ENCODE measurements at places on chromosomes 2 and 18. TPM values are rescaled to one million over a fixed set of nuclear protein-coding genes. Genes with fewer than 3 reads are reported as not detected.

The UGT1A10 gene
- total RNA-seq: not detected

The GKN2 gene
- not detected for total RNA-seq

The TMEM247 gene
- total RNA-seq: not detected

The AMER3 gene
- total RNA-seq: not detected

The ANKRD30B gene
- total RNA-seq: not detected

The IL1F10 gene
- total RNA-seq: not detected

The SLC9A4 gene
- not detected for total RNA-seq

The LOXL3 gene
- total RNA-seq: 0.93 TPM

The MGAT5 gene
- 32.3 TPM for total RNA-seq

The SIX3 gene
- not detected for total RNA-seq

The ID2 gene
- 0.54 TPM for total RNA-seq

GRCh38 chr18:32358075-32358474 lies 112.6 kb downstream of the GAREM1 start:
- H3K36me3 ChIP-seq: no peaks in the 10 kb centered on the region
- no peak for DNase-seq
- H3K4me1 ChIP-seq: peaks cover 30% of the 10 kb centered on the region
- H3K4me3 ChIP-seq: no peak overlapping the region
- H3K27ac ChIP-seq: no peak overlapping the region

DNA sequence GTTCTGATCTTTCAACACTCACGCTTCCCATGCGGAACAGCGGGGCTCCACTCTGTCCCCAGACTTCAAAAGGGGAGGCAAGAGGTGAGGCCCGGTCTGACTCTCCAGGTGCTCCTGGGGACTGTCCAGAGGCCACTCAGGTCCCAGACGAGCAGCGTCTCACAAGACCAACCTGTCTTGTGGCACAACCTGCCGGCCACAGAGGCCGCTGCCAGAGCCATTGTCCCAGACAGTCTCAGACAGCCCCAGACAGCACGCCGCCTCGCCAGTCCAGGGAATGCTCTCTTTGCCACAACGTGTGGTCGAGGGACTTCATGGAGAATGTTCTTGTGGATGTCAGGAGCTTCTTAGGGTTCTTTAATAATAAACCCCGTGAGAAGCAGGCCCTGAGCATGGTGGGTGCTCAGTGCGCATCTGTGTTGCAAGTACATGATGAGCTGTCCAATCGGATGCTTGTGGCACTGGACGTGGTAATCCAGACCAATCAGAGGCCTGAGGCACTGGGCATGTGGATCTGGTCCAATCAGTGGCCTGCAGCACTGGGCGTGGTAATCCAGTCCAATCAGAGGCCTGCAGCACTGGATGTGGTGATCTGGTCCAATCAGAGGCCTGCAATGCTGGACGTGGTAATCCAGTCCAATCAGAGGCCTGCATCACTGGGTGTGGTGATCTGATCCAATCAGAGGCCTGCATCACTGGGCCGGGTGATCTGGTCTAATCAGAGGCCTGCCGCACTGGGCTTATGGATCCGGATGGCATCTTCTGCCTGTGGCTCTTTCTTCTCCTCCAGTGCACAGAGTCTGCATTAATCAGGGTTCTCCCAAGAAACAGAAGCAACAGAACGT lies 76.4 kb downstream of the TMEM18 start:
- H3K4me1 ChIP-seq: peaks cover 6% of the 10 kb centered on the region
- no peaks in the 10 kb centered on the region for H3K27me3 ChIP-seq
- peaks cover 8% of the 10 kb centered on the region for H3K36me3 ChIP-seq
- no peak overlapping the region for H3K27ac ChIP-seq
- no peak for DNase-seq
- H3K4me3 ChIP-seq: no peak overlapping the region

GRCh38 chr18:32301976-32302743 lies 112.3 kb downstream of the MEP1B start:
- H3K4me3 ChIP-seq: no peak overlapping the region
- peak overlapping the region; percentile 78 for H3K27ac ChIP-seq
- peak; percentile 77 for DNase-seq
- peaks cover 32% of the 10 kb centered on the region for H3K4me1 ChIP-seq
- H3K27me3 ChIP-seq: no peaks in the 10 kb centered on the region

GRCh38 chr18:77101410-77102258 lies 30.9 kb downstream of the MBP start:
- peaks cover 15% of the 10 kb centered on the region for H3K36me3 ChIP-seq
- peaks cover 20% of the 10 kb centered on the region for H3K4me1 ChIP-seq
- DNase-seq: peak; percentile 95
- no peaks in the 10 kb centered on the region for H3K27me3 ChIP-seq

DNA sequence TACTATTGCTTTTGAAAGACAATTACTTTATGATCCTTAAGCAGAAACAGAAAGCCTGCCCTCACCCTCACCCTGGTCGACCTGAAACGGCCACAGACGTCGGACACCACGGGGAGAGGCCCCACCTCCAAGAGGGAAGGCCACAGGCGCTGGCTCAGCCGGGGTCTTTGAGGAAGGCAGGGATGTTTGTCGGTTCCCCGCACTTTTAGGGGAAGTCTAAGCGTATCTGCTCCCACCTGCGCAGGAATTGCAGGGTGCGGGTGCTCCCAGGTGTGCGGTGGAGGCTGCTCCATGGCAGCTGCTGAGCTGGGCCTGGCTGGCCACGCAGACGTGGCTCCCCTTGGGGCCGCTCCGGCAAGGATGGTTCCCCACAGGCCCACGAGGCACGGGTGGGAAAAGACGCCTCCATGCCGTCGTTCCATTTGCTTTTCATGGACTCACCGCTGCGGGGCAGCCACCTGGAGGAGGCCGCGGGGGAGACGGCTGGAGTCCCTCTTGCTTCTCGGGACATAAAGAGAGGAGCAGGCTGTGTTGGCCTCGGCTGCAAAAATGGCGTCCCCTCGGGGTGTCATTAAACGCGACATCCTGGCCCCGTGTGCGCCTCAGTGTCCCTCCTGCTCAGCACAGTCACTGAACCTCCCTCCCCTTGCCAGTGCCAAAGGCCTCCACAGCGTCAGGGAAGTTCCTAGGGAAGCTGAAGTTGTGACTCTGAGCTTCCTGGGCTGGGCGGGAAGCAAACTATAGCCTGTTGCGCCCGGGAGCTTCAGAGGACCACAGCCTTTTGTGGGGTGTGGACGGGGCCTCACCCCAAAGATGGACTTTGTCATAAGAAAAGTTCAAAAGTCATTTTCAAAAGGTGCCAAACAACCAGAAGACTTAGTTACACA lies 63.4 kb downstream of the NFATC1 start:
- H3K4me3 ChIP-seq: no peak overlapping the region
- H3K27ac ChIP-seq: no peak overlapping the region
- H3K36me3 ChIP-seq: peaks cover 5% of the 10 kb centered on the region
- H3K4me1 ChIP-seq: peaks cover 5% of the 10 kb centered on the region
- H3K27me3 ChIP-seq: no peaks in the 10 kb centered on the region
- no peak for DNase-seq

- H3K4me3 ChIP-seq: no peak overlapping the region
- no peaks in the 10 kb centered on the region for H3K27me3 ChIP-seq
- H3K4me1 ChIP-seq: peaks cover 9% of the 10 kb centered on the region
- peaks cover 7% of the 10 kb centered on the region for H3K36me3 ChIP-seq
- H3K27ac ChIP-seq: peak overlapping the region; percentile 84
These were observed 58.7 kb upstream of the SP3 start for GRCh38 chr2:174023591-174024523.

GRCh38 chr2:157471078-157471477 lies 27.2 kb upstream of the CYTIP start:
- peaks cover 7% of the 10 kb centered on the region for H3K4me1 ChIP-seq
- H3K4me3 ChIP-seq: no peak overlapping the region
- no peak for DNase-seq
- no peaks in the 10 kb centered on the region for H3K27me3 ChIP-seq
- no peaks in the 10 kb centered on the region for H3K36me3 ChIP-seq

GRCh38 chr2:48929571-48930301 lies 174.2 kb upstream of the LHCGR start:
- H3K27ac ChIP-seq: no peak overlapping the region
- H3K4me1 ChIP-seq: no peaks in the 10 kb centered on the region
- no peak overlapping the region for H3K4me3 ChIP-seq
- H3K36me3 ChIP-seq: no peaks in the 10 kb centered on the region

- H3K4me3 ChIP-seq: no peak overlapping the region
- no peaks in the 10 kb centered on the region for H3K36me3 ChIP-seq
- no peak overlapping the region for H3K27ac ChIP-seq
- peak; percentile 68 for DNase-seq
- H3K27me3 ChIP-seq: no peaks in the 10 kb centered on the region
These were observed 91.5 kb upstream of the TMEFF2 start for GRCh38 chr2:192286093-192286701.

DNA sequence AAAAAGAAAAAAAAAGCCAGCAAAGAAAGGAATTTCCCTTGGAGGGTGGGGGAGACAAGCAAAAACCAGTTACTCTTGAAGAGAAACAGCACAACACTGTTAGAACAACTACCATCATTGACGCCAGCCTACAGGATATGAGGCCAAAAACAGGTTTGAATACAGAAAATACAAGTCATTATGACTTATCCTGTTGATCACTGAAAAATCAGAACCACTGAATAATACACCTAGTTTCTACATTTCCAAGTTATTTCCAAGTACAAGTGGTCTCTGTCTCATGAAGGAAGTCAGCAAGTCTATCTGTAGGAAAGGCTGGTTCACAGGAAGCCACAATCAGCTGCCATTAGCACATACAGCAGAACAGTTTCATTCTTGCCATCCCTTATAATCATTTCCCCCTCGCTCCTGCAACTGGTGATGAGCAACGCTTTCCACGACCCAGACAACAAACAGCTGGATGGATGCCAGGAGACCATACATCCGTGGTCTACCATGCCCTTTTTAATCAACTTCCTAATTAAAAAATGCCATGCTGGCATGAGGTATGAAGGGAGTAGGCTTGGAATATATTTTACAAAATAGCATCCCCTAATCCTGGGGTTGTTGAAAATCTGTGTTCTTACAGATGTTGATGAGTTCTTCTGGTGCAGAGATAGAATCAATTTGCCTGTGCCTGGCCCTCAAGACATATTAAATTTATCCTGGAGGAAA lies 10.4 kb downstream of the MYT1L start:
- H3K4me1 ChIP-seq: no peaks in the 10 kb centered on the region
- no peaks in the 10 kb centered on the region for H3K27me3 ChIP-seq
- H3K4me3 ChIP-seq: no peak overlapping the region
- no peak for DNase-seq
- no peaks in the 10 kb centered on the region for H3K36me3 ChIP-seq

DNA sequence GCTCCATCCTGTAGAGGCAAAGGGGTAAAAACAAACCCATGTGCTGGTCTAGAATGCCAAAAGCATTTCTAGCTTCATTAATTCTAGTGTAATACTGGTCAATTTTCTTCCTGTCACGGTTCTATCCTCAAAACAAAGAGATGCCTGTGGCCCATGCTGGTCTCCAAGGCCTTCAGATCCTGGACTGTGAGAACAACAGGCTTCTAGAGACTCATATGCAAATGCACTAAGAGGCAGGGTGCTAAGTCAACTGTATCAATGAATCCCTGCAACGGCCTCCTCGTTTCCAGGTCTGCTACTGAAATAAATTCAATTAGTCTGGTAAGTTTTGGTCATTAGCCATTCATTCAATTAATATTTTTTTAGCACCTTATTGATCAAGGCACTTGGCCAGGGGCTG lies 4.0 kb downstream of the IFT172 start:
- H3K27ac ChIP-seq: no peak overlapping the region
- H3K4me1 ChIP-seq: peaks cover 6% of the 10 kb centered on the region
- no peak for DNase-seq
- H3K27me3 ChIP-seq: no peaks in the 10 kb centered on the region
- peaks cover 29% of the 10 kb centered on the region for H3K36me3 ChIP-seq

DNA sequence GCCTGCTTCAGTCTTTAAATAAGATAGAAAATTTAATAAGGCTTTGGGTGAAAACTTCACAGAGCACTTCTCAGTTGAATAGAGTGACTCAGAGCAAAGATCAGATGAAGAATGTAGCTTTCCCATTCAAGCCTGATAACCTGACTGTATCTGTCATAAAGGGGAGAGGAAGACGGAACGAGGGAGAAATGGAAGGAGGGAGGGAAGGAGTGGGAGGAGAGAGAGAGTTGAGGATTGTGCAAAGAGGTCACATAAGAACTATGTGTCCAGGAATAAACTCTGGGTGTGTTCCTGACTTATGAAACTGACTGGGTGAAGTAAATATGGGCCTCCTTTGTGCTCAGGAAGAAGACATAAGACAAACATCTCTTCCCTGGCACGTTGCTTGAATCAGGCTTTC lies 385.5 kb downstream of the LPIN1 start:
- no peaks in the 10 kb centered on the region for H3K36me3 ChIP-seq
- no peak overlapping the region for H3K27ac ChIP-seq
- peak; percentile 53 for DNase-seq
- H3K4me3 ChIP-seq: no peak overlapping the region
- H3K4me1 ChIP-seq: no peaks in the 10 kb centered on the region
- H3K27me3 ChIP-seq: no peaks in the 10 kb centered on the region

- no peaks in the 10 kb centered on the region for H3K36me3 ChIP-seq
- DNase-seq: no peak
- peaks cover 6% of the 10 kb centered on the region for H3K4me1 ChIP-seq
- H3K4me3 ChIP-seq: peak overlapping the region; percentile 79
- no peaks in the 10 kb centered on the region for H3K27me3 ChIP-seq
These were observed 12.6 kb upstream of the MLPH start for GRCh38 chr2:237474442-237474911.

DNA sequence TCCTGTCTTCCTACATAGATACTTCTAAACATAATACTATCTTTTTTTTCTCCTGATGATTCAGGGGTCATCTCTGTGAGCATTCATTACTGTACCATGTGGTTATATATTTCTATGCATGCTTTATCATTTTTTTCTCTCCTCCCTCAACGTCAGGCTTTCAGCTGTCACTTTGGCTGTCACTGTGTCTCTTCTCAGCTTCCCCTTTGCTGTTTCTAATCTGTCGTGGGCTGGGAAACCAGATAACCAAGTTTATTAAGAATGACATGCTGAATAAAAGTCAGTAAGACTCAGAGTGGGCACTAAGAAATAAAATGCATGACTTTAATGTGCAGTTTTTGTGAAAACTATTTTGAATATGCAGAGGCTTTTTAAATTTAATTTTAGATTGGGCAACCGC lies 344.6 kb downstream of the NRXN1 start:
- no peak overlapping the region for H3K4me3 ChIP-seq
- H3K27ac ChIP-seq: no peak overlapping the region
- H3K4me1 ChIP-seq: no peaks in the 10 kb centered on the region
- H3K36me3 ChIP-seq: no peaks in the 10 kb centered on the region

DNA sequence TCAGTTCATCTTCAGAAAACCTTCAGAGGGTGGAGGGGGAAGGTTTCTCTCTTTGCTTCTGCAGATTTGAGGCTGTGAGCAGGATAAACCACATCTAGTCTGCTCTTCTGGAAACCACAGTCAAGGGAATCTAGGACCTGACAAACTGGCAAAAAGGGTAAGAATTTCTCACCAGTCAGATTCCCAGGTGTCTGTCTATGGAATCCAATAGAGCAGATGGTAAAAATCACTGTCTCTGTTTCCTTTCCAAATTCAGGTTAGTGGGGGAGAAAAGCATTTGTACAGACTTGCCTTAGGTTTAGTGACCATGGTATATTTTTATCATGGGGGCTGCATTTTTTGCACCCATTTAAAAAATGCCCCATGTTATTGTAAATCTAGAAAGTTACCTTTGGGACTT lies 62.2 kb upstream of the POLE4 start:
- H3K27me3 ChIP-seq: no peaks in the 10 kb centered on the region
- peaks cover 15% of the 10 kb centered on the region for H3K36me3 ChIP-seq
- no peak overlapping the region for H3K27ac ChIP-seq
- no peak for DNase-seq

GRCh38 chr2:105761931-105762515 lies 17.3 kb downstream of the NCK2 start:
- no peak overlapping the region for H3K4me3 ChIP-seq
- peaks cover 10% of the 10 kb centered on the region for H3K36me3 ChIP-seq
- DNase-seq: no peak
- H3K27ac ChIP-seq: no peak overlapping the region

- H3K4me3 ChIP-seq: no peak overlapping the region
- no peak for DNase-seq
- no peak overlapping the region for H3K27ac ChIP-seq
- no peaks in the 10 kb centered on the region for H3K27me3 ChIP-seq
- no peaks in the 10 kb centered on the region for H3K36me3 ChIP-seq
These were observed 246.1 kb downstream of the RPRM start for GRCh38 chr2:153232464-153232863.

Data from MCF 10A (cell line).